ENCODE measurements at places on chromosomes 2 and 18. TPM values are rescaled to one million over a fixed set of nuclear protein-coding genes. Genes with fewer than 3 reads are reported as not detected.

Gene ASB18
- 1.1 TPM for total RNA-seq

GRCh38 chr2:27890924-27891672, 569 bp downstream of the BABAM2 start:
- peaks cover 12% of the 10 kb centered on the region for H3K36me3 ChIP-seq
- peak; percentile 61 for DNase-seq
- H3K4me1 ChIP-seq, result peaks cover 16% of the 10 kb centered on the region
- H3K27me3 ChIP-seq, result no peaks in the 10 kb centered on the region
- H3K27ac ChIP-seq, result peak overlapping the region; percentile 95

GRCh38 chr2:191301971-191302370, 56.8 kb downstream of the MYO1B start:
- H3K4me3 ChIP-seq, result no peak overlapping the region
- H3K36me3 ChIP-seq, result peaks cover 12% of the 10 kb centered on the region
- peaks cover 22% of the 10 kb centered on the region for H3K4me1 ChIP-seq
- no peak overlapping the region for H3K27ac ChIP-seq

DNA sequence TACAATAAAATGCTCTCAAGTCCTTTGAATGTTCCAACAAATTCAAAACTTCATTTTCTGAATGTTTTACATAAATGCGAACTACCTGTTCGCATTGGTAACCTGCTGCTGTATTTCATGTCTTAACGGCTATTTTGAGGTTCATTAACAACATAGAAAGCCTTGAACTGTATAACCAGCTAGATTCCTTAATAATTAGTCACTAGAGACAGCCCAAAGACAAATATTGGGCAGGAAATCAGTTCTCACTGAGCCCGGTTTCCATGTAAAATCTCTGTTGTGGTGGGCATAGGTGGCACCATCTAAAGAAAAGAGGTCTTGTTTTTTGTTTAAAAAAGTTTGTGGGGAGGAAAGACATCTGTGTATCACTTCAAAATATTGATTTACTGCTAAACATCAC, 29.2 kb downstream of the PDIA6 start:
- peaks cover 6% of the 10 kb centered on the region for H3K4me1 ChIP-seq
- DNase-seq, result no peak
- no peak overlapping the region for H3K27ac ChIP-seq
- H3K27me3 ChIP-seq, result no peaks in the 10 kb centered on the region
- H3K4me3 ChIP-seq, result no peak overlapping the region
- H3K36me3 ChIP-seq, result peaks cover 88% of the 10 kb centered on the region

- H3K4me1 ChIP-seq, result no peaks in the 10 kb centered on the region
- no peak overlapping the region for H3K27ac ChIP-seq
- H3K4me3 ChIP-seq, result no peak overlapping the region
- no peaks in the 10 kb centered on the region for H3K36me3 ChIP-seq
These were observed 63.8 kb downstream of the MEX3C start for GRCh38 chr18:51133580-51134160.

DNA sequence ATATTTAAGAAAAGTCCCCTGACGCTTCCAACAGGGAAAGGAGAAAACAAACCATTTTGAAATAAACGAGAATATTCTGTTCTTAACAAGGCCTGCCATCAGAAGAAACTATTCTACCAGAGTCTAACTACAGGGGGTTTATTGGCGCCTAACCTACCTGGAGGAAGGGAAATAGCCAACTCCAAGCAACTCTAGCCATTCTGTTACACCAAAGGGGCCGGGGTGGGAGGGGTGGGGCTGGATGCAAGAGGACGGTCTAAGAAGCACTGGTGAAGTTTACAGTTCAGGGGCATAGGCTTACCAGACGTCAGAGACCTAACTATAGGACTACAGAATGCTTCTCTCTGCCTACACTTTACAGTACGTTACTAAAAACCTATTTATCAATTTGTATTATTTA, 60.5 kb upstream of the GALNT5 start:
- H3K27me3 ChIP-seq, result no peaks in the 10 kb centered on the region
- no peaks in the 10 kb centered on the region for H3K4me1 ChIP-seq
- H3K27ac ChIP-seq, result no peak overlapping the region

DNA sequence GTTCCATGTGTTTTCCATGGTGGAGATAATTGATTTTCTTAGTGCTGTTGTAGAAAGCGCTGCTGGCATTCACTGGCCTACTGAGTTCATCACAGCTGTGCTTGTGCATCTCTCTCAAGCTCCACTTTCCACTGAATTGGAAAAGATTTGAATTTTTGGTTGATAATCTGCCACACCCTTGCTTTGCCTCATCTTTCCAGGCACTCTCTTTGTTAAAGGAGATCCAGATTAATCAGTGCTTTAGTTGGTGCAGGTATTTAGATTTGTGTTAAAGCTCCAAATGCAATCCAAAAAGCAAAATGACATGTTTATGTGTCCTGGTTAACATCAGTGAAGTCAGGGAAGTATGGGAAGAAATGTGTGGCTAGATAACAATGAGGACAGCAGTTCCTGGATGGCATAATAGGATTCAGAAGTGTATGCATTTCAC, 2.7 kb upstream of the COL3A1 start:
- H3K27ac ChIP-seq, result no peak overlapping the region
- peaks cover 20% of the 10 kb centered on the region for H3K4me1 ChIP-seq
- DNase-seq, result no peak
- H3K36me3 ChIP-seq, result no peaks in the 10 kb centered on the region
- no peak overlapping the region for H3K4me3 ChIP-seq

Gene CFLAR
- total RNA-seq, result 70.4 TPM

Gene FSIP2
- not detected for total RNA-seq

GRCh38 chr2:10007921-10008808, 35.2 kb upstream of the KLF11 start:
- peak; percentile 78 for DNase-seq
- no peaks in the 10 kb centered on the region for H3K27me3 ChIP-seq
- no peak overlapping the region for H3K4me3 ChIP-seq

GRCh38 chr2:30753630-30754029, 53.6 kb downstream of the CAPN13 start:
- no peaks in the 10 kb centered on the region for H3K4me1 ChIP-seq
- no peak overlapping the region for H3K27ac ChIP-seq
- DNase-seq, result no peak

Gene HOXD13
- total RNA-seq, result 0.06 TPM

DNA sequence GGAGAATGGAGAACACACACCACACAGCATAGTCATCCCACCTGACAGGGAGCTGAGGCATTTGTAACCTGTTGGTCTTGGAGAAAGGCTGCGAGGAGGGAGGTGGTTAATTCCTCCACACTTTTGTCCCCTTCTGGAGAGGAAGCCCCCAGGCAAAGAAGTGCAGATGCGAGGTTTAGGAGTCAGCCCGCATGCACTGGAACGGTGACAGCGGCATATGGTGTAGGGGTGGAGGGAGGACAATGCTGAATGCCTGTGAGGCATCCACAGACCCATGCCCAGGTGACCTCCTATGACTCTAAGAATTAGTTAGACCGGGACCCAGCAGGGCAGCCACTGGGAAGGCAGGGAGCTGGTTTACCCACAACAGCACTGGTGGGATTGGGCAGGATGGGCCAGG, 12.2 kb downstream of the SPATA3 start:
- H3K4me3 ChIP-seq, result no peak overlapping the region
- no peaks in the 10 kb centered on the region for H3K36me3 ChIP-seq
- H3K27me3 ChIP-seq, result peaks cover 15% of the 10 kb centered on the region
- H3K27ac ChIP-seq, result no peak overlapping the region

- DNase-seq, result no peak
- 0 out of 2 replicates have a peak, but pooled peaks cover 2% of the 10 kb centered on the region for H3K36me3 ChIP-seq
- H3K27ac ChIP-seq, result no peak overlapping the region
These were observed 47.1 kb downstream of the NEDD4L start for GRCh38 chr18:58091099-58091611.

DNA sequence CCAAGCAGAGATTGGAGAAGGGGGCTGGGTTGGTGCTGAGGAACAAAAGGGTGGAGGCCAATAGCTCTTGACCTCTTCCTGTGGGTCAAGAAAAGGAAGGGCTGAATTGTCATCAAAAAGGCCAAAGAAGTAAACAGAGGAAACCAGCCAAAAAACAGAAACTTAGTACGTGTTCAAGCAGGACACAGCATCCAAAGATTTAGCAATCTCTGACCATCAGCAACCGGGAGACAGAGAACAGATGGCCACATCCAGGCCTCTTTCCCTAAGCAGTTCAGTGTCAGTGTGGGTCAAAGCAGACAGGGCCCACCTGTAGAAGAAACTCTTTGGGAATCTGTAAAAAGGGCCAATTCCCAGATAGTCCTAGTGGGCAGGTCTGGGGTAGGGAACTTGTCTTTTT, 2.9 kb downstream of the DNPEP start:
- H3K27me3 ChIP-seq, result no peaks in the 10 kb centered on the region
- peaks cover 46% of the 10 kb centered on the region for H3K36me3 ChIP-seq
- peaks cover 14% of the 10 kb centered on the region for H3K4me1 ChIP-seq
- H3K27ac ChIP-seq, result no peak overlapping the region
- H3K4me3 ChIP-seq, result no peak overlapping the region

GRCh38 chr18:69483574-69483973, 82.9 kb downstream of the DOK6 start:
- no peak overlapping the region for H3K27ac ChIP-seq
- no peaks in the 10 kb centered on the region for H3K36me3 ChIP-seq
- no peak for DNase-seq
- no peaks in the 10 kb centered on the region for H3K4me1 ChIP-seq
- no peaks in the 10 kb centered on the region for H3K27me3 ChIP-seq
- H3K4me3 ChIP-seq, result no peak overlapping the region

DNA sequence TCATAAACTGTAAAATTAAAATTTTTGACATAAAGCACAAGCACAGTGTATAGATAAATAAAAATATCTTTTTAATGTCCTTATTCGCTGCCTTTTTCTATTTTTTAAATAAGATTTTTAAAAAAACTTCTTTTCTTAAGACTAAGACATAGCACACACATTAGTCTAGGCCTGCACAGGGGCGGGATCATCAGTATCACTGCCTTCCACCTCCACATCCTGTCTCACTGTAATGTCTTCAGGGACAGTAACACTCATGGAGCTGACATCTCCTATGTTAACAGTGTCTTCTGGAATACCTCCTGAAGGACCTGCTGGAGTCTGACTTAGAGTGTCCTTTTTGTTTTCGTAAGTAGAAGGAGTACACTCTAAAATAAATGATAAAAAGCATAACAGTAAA, 33.0 kb downstream of the VAPA start:
- 0 out of 2 replicates have a peak, but pooled peaks cover 3% of the 10 kb centered on the region for H3K4me1 ChIP-seq
- DNase-seq, result no peak
- peaks cover 93% of the 10 kb centered on the region for H3K36me3 ChIP-seq
- no peak overlapping the region for H3K4me3 ChIP-seq

GRCh38 chr2:69428981-69429380, 8.3 kb downstream of the NFU1 start:
- H3K36me3 ChIP-seq, result peaks cover 51% of the 10 kb centered on the region
- H3K27ac ChIP-seq, result no peak overlapping the region
- no peak for DNase-seq
- no peaks in the 10 kb centered on the region for H3K27me3 ChIP-seq
- H3K4me1 ChIP-seq, result no peaks in the 10 kb centered on the region

Data from SJSA1 (cell line).